ENCODE measurements at places on chromosomes 11 and 22.
A peak's percentile ranks its signal among the peaks of the same experiment; 100 is the strongest.

- DNase-seq = no peak
These were observed 29.7 kb downstream of the FAM83F start for GRCh38 chr22:40024201-40025061.

- DNase-seq = no peak
These were observed 81.4 kb downstream of the KCNQ1 start for GRCh38 chr11:2525941-2526807.

DNA sequence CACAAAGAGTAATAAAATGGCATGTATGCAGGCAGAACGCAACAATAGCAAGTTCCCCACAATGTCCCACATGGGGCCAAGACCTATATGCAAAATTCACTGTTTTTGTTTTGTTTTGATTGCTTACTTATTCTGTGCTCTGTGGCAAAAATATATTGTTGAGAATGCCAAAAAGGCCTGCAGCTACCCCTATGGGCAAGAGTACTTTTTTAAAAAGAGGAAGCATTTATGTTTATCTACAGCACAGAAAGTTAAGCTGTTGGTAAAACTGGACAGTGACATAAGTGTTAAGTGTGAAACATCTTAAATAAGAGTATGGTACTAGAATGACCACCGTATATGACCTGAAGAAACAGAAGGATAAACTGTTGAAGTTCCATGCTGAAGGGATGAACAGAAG lies 301.9 kb upstream of the ZC3H12C start:
- no peak for DNase-seq

- peak; percentile 97 for DNase-seq
These were observed 538.9 kb upstream of the ANO5 start for GRCh38 chr11:21653951-21654421.

- no peak for DNase-seq
These were observed 37.6 kb upstream of the BIRC3 start for GRCh38 chr11:102279641-102280170.

- DNase-seq = no peak
These were observed 529.4 kb downstream of the TBC1D22A start for GRCh38 chr22:47291565-47292495.

DNA sequence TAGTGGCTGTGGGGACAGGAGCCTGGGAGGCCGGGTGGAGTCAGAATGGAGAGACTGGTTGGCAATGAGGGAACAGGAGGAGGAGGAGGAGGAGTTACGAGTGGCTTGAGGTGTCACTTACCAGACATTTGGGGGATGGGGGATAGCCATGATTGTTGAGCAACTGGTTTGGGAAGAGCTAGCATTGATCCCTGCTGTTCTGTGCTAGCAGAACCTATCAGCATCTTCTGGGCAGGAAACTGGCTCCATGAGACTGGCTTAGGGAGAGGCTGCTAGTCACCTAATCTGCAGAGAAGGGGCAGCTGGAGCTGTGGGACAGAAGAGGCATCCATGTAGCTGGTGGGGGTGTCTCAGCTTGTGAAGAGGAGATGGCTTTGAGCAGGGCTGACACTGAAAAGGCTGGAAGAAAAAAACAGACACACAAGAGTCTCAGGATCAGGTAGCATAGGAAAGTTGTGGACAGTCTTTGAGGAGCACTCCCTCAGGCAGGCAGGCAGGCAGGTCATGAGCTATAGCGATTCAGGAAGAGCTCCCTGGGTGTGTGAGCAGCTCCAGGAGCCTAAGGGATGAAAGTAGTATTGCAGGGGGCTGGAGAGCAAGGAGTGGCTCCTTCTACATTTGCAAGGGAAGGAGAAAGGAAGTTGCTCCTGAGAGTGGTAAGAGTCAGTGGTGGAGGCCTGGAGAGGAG lies 22.3 kb downstream of the PIK3IP1 start:
- no peak for DNase-seq

GRCh38 chr11:121067962-121068647 lies 32.9 kb upstream of the TECTA start:
- DNase-seq = no peak

DNA sequence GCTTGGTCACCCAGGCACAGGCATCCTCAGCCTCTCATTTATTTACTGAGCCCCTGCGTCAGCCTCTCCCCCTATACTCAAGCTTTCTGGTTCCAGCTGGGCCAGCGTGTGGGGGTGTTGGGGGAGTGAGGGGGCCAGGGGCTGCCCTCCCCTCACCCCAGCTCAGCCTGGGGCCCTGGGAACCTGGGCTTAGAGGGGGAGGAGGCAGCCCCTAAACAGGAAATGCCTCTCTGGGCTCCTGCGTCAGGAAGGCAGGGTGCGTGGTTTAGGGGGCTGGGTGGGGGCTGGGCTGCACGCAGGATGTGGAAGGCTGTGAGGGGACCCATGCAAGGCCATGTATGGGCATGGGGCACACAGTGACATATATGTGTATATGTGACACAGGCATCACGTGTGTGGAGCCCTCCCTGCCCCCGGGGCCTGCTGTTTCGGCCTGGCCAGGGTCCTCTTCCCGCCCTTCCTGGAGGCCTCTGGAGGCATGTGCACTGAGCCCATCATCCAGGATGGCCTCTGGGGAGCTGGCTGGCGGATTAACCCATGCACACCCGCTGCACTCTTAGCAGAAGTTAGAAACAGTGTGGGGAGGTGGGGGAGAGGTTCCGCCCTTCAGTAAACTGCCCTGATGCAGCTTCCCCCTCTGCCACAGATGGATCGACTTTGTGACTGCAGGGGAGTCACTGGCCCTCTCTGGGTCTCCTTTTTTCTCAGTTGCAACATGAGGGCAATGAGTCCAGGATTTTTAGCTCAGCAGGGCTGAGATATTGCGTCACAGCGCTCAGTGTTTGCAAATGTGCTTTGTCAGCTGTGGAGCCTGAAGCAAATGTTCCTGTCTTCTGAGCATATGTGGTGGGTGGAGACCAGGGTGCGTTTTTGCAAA lies 1.1 kb upstream of the CD248 start:
- no peak for DNase-seq

- no peak for DNase-seq
These were observed 4.4 kb downstream of the POLA2 start for GRCh38 chr11:65266210-65266609.

DNA sequence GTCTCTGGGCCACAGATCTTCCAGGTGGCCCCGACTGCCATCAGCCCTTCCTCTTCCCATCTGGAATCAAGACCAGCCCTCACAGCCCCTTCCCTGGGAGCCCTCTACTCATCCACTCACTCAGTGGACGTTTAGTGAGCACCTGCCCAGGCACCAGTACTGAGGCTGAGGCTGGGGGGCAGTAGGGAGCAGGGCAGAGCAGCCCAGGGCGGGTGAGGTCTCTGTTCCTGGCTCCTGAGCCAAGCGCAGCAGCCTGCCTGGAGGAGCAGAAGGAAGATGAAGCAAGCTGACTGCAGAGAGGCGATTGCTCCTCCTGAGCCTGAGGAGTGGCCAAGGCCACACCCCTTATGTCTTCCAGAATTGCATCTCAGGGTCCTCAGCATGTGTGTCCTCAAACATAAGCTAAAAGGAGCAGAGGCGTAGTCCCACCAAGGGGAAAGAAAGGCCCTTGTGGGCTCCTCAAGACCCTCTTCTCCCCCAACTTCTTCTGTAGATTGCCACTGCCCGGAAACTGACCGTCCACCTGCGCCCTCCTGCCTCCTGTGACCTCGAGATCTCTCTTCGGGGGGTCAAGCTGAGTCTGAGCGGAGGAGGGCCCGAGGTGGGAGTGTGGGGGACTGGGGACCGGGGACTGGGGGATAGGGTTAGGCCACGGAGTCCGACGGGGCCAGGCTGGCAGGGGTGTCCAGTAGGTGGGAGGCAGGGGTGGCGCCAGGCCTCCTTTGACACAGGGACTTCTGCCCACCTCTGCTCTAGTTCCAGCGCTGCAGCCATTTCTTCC lies 5.8 kb downstream of the MAPK8IP2 start:
- DNase-seq = no peak

GRCh38 chr11:98289617-98290263 lies 731.0 kb upstream of the CNTN5 start:
- DNase-seq = no peak

DNA sequence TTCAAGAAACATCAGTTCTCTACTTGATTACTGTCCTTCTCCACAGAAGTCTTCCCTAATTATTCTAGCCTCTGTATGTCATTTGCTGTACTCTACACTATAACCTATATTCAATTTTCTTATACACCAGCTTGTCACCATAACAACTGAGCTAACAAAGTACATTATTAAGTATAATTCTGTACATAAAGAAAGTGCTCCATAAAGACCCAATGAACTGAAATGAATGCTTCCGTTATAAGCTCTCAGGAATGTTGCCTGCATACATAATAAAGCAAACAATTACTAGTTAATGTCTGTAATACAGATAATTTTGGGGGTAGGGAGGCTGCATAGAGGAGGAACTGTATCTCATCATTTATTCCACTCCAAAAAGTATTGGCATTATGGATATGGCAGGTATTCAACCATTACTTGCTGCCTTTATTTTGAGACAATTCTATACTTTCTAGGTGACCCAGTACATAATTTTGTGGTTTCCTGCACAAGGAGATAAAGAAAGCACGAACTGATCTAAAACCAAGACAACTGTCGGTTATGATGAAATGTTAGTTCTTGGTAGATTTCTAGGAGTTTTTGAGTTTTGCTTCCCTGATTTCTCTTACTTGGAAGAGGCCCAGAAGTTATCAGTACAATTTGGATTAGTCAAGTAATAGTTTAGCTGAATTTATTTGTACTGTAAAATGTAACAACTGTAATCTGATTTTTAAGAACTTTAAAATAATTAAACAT lies 202.5 kb downstream of the SBF2 start:
- no peak for DNase-seq

DNA sequence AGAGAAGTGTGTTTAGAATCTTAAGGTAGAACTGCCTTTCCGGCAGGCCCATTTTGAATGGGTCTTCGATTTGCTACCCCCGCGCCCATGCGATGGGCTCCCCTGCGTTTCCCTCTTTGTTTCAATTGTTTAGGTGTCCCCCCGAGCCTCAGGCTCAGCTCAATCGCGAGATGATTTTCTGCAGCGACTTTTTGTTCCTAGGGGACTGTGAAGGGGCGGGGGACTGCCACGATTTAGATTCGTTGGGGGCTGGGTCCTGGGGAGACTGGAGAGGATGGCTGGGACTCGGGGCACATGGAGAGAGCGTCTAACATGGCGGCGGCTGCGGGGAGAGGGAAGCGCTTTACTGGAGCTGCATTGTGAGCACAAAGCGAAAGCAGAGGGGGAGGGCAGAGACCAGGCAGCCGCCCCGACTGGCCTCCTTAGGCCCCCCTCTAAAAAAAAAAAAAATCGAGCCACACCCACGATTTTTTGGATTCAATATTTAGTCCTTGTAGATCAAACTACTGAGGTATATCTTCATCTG lies 1.7 kb downstream of the CAPRIN1 start:
- no peak for DNase-seq

DNA sequence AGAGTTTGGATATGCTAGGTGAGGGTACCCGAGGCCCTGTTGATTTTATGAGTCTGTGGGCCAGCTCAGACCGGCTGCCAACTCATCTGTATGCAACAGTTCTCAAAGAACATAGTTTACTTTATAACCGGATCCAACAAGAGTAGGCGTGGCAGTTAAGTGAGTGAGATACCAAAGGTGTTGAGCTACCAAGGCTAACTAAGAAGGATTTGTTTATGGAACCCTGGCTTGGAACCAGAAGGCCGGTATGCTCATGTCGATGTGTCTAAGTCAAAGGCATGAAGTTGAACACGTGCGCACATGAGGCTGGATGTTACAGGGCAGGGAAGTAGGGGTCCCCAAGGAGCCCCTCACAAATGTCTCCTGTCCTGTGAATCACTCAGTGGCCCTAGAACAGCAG lies at the start of gene KCNJ1:
TSS of gene KCNJ1 (minus strand) at position 20 of the 400 bp plus-strand sequence. CDS start 27,053 bp downstream, outside the sequence.
- no peak for DNase-seq

DNA sequence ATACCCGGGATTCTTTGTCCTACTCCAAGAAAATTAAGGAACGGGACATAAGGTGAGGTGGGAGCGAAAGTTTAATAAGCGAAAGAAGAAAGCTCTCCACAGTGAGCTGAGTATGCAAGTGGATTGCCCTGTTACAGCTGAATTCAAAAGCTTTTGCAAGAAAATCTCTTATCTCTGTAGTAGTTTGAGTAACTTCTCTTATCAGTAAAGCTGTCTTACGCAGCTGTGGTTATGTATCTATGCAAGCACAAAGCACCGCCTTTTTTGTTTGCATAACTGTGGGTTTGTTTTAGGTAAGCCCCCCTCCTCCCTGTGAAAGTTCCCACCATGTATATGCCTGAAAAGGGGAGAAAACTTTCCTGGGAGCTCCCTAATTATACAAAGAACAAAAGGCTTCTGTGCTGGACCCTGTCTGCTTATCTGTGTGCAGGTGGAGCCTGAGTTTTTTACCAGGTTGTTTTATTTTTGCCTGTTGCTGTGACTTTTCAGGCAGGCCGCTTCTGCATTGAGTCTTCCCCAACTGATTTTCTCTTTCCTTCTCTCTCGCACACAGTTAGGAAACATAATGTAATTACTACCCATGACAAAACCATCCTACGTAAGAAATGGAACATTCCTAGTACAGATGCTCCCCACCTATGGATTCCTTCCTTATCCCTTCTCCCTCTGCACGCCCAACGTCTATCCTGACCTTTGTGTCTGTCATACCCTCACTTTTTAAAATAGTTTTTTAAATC lies 837 bp upstream of the PLAAT5 start:
- no peak for DNase-seq

All from NCI-H2081 treated with DMSO at 0.1 percent for 48 hours (cell line).